ENCODE measurements at places on chromosomes 6 and 20. TPM values are rescaled to one million over a fixed set of nuclear protein-coding genes. Genes with fewer than 3 reads are reported as not detected.

FAM209B gene
- not detected for total RNA-seq

KCNS1 gene
- 1.6 TPM for total RNA-seq

COL9A1 gene
- 11.0 TPM for total RNA-seq

TCP11 gene
- total RNA-seq = 0.63 TPM

ADGRF4 gene
- 0.31 TPM for total RNA-seq

ELOVL2 gene
- 45.7 TPM for total RNA-seq

All from parietal lobe (tissue), 2 donors.